Activated CD4-positive, alpha-beta T cell treated with anti-CD3 and anti-CD28 coated beads, Interleukin-2, Interleukin-6, amounts not matched to agents 100 ng/mL and 50 ng/mL, durations not matched to agents 16 hours and 8 hours (primary cell): ENCODE measurements at places on chromosomes 5 and 9.
A peak's percentile ranks its signal among the peaks of the same experiment; 100 is the strongest.

DNA sequence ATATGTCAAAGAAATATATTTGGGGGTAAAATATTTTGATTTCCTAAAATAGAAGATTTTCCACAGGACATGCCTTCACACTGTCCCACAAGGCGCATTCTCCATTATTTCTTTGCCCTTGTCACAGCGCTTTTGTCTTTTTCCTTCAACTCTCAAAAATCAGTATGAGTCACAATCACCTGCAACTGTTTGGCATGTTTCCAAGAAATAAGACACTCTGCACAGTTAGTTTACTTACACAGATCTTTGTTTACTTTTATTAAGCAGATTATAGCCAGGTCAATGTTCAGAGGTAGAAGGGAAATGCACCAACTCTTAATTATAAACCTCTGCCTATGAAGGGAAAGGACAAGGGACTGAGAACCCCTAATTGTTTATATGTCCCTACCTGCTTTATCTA is 9.5 kb downstream of the CEMIP2 start:
- DNase-seq = no peak

DNA sequence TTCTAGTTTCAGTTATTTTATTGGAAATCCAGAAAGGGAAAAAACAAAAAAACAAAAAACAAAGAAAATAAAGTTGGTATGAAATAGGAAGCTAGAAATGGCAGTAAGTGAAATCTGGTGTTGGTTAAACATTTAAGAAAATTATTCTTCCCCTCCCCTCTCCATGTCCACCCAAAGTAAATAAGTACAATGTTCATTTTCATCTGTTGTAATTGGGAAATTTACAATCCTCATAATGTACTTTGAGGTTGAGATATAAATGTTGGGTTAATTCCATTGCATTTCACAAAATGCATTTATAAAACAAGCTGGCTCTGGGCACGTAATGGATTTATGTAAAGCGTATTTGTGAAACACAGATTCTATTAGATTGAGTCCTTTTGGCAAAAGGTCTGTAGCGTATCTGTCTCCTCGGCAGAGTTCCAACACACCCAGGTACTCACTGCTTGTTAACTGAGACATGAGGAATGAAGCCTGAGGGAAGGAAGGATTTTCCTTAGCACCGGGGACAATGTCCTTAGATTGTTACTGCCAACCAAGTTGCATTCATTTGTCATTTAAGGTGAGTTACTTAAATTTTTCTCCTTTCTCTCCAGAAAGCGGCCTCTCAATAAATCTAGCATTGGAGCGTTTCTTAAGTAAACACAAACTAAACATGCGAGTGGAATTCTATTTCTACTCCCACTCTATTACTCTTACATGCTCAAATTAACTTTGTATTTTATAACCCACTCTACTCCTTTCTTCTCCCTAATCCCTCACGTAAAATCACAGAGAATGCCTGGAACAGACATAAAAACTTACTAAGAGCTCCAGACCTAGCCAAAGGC is 912.3 kb upstream of the WWC1 start:
- no peak for DNase-seq

DNA sequence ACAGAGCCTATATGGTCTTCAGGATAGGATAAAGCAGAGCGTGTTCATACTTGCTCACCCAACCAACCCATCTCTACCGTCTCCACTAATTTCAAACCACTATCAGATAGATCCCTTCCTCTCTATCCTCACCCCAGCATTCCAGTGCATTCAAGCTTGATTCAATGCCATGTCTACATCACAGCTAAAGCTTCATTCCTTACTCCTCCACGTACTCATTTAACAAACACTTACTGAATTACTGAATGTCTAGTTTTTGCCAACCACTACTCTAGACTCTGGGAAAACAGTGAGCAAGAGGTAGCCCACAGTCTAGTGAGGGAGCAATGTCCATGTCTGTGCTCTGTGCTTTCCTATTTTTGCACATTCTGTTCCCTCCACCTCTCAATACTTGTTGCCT is 163.5 kb upstream of the MSX2 start:
- no peak for DNase-seq

- DNase-seq = no peak
Measured at GRCh38 chr5:72667708-72668107, 148.8 kb upstream of the TNPO1 start.

GRCh38 chr9:94631599-94631998 is 7.7 kb downstream of the FBP1 start:
- no peak for DNase-seq

DNA sequence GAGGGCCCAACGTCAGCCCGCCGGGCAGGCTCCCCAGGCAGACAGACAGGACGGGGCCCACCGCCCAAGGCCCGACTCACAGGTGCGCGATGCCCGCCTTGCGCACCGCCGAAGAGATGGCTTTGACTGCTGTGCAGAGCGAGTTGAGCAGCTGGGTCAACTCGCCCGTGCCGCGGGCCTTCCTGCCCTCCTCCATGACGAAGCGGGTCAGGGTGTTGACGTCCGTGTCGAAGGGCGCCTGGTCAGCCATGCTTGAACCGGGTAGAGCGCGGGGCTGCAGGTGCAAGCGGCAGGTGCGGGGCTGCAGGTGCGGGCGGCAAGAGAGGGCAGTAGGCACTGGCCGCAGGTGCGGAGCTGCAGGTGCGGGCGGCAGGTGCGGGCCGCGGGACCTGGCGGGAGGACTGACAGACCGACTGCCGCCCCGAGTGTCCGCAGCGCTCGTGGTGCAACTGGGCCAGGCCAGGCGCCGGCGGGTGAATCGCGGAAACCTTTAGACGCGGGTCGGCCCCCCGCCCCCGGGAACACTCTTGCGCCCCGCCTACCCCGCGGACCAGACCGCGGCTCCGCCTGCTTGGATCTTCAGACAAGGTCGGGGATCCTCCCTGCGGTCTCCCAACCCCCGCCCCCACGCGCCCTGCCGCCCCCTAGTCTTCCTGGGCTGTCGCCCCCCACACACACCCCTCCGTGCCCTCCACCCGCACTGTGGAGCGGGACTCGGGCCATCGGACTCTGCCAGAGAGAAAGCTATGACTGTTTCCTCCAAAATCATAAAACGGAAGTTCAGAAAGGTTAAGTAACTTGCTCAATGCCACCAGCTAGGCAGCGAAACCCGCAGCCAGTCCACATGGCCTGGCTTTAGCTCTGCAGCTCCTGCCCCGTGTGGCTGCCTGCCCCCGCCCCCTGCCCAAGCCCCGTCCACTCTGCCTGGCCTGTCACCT is at the start of gene FBP1:
FBP1 (minus strand) TSS at position 458 of the 938 bp plus-strand sequence; CDS start at position 250, 208 bp downstream.
- peak; percentile 42 for DNase-seq

DNA sequence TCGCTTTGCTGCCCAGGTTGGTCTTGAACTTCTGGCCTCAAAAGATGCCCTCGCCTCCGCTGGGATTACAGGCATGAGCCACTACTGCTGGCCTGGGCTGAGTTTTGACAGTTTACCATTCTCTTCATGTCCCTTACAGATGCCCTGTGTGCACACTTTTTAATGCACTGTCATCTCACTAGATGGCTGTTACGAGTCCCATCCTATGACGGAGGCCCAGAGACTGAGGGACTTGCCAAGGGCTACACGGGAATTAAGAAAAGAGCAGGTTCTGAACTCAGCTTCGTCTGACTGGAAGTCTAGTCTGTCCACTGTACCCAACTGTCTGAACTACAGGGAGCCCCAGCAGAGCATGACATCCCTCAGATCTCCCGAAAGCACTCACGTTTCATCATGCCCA is 63.9 kb downstream of the ARHGEF37 start:
- no peak for DNase-seq

GRCh38 chr9:125183054-125183453 is 6.5 kb downstream of the PPP6C start:
- no peak for DNase-seq

DNA sequence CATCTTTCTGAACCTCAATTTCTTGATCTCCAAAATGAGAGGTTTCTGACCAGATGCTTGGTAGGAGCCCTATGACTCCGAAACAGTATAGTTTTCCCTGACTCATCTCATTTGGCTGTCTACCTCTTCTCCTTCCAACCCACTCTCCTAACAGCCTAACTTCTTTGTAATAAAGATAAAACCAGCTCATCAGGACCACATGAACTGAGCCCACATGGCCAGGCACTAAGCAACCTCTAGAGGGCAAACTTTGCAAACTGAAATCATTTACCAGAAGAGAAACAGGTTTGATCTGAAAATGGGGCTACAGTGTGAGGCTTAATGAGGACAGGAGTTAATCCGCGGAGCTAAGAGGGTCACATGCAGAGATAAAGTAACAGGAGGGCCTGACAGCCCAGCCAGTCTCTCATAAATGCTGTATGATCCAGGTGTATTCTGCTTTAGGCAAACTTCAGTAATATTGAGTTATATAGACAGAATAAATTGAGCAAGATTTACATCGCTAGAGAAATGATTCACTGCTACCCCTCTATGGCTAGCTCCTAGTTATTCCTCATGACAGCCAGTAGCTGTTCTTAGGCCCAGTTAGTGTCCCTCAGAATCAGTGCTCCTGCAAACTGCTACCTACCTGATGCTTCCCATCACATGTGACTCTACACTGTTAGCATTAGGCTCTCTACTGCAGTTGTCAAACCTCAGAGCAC is 64.6 kb downstream of the ABCA1 start:
- DNase-seq = peak; percentile 66

- no peak for DNase-seq
Measured at GRCh38 chr5:169697976-169698375, 60.9 kb downstream of the DOCK2 start.

GRCh38 chr5:50535393-50535792 is 94.3 kb upstream of the EMB start:
- DNase-seq = no peak

DNA sequence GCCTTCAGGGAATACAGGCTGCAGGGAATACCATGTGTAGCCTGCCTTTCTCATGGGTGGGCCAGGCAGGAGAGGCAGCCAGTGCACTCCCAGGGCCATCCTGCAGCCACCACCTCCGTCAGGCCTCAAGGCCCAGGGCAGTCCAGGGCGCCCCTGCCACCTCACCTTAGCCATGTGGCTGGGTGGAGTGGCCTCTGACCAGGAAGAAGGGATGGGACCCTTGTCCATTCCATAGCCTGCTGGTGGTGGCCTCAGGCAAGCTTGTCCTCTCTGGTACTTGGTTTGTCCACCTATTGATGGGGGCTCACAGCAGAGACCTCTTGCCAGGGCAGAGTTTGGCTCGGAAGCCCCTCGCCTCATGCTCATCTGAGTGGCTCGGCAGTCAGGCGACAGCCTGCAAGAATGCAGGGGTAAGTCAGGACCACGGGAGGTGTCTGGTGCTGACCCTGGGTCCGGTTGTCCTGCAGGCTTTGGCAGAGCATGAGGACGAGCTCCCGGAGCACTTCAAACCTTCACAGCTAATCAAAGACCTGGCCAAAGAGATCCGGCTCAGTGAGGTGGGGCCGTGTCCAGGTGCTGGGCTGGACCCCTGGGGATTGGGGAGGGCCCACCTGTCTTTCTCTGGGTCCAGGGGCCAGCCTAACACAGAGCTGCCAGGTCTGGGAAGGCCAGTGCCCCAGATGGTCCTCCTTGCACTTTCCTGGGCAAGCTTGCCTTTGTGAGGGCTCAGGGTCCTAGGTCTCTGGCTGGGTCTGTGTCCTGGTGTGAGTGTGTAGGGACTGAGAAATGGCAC is 82.9 kb downstream of the PHF2 start:
- no peak for DNase-seq

DNA sequence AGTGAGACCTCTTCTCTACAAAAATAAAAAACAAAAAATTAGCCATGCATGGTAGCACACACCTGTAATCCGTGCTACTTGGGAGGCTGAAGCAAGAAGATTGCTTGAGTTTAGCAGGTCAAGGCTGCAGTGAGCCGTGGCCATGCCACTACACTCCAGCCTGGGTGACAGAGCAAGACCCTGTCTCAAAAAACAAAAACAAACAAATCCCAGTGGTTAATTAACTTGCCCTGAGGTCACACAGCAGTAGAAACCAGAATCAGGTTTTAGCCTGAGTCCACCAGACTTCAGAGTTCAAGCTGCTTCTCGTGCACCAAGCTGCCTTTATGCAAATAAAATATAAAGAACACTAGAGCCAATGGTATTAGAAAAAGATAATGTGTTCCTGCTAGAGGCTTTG is 169.7 kb downstream of the GOLPH3 start:
- DNase-seq = no peak

- DNase-seq = no peak
Measured at GRCh38 chr5:957748-958485, 50.7 kb upstream of the NKD2 start.

DNA sequence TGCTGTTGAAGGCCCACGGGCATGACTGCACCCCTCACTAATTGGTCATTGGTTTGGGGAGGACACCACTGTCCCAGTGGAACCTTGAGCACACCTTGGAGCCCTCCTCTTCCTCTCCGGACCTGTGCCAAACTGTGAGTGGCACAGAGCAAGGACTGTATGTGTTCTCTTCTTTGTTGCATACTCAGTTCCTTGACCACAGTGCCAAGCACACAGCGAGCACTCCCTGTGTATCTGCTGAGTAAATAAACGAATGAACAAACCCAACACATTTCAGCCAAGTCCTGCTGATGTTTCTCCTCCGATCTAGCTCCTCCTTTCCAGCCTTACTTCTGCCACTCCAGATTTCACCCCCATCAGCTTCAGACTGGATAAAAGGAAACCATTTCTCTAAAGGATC is 2.7 kb upstream of the TRIM52 start:
- no peak for DNase-seq

DNA sequence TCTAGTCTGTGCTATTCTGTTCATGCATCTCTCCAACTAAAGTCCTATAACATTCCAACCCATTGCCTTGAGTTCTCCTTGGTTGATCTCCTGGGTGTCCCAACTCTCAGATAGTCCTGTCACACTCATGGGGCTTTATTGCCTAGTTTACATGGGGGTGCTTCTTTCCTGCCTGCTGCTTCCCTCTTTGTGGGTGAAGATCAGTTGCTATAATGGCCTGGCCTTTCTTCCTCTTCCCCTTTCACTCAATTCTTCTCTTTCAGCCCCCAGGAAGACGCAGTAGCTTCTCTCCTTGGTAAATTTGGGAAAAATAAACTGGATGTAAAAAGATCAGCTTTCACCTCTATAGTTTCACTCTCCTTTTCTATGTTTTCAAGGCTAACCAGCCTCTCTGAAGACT is 66.5 kb downstream of the PTCD2 start:
- no peak for DNase-seq

DNA sequence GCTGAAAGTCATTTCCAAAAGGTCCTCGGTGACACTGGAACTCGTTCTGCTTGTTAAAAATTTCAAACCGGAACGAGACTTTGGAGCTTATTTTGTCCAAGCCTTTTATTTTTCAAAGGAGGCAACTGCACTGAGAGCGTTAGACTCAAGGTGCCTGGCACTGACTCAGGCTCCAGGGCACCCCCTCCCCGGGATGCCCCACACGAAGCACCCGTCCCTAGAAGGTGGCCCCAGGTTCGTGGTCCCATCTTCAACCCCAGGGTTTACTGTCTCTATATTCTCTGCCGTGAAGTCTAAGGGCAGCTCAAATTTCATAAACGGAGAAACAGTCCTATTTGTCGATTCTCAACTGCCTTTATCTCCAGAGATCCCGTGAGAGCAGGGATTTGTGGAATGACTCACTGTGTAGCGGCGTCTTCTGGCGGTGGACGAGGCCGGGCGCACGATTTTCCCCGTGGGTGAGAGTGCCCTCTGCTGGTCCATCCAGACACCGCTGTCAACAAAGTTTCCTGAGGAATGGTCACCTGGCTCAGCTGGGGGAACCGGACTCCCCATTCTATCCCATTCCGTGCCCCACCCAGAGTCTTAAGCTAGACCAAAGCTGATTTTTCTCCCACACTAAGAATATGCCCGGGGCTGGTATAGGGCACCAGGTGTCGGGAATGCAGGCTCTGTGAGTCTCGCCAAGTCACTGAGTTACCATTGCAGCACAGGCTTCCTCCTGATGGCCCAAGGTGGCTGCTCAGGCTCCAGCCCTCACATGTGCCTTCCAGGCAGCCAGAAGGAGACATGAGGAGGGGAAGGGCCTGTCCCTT is 27.1 kb upstream of the SLC6A19 start:
- peak; percentile 51 for DNase-seq
